Progenitor cell of endocrine pancreas (in vitro differentiated cells): ENCODE measurements at places on chromosomes 4 and X.
A peak's percentile ranks its signal among the peaks of the same experiment; 100 is the strongest.

DNA sequence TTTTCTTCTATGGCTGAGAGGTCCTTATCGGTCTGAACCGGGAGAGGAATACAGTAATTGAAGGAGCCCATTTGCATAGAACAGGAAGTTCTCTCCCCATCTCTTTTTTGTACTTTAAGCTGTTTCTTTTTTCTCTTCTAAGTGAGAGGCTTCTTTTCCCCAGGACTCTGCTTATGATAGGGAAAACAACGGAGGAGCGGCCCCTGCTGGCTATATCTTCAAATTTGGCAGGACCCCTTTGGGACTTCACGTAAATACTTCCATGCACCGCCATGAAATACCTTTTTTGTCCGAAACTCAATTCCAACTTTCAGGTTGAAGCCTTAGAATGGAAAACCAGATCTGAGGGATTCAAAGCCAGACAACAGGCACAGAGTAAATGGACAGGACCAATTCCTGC is 1153.0 kb upstream of the INTU start:
- no peak for DNase-seq

- no peak for DNase-seq
These were observed 330.2 kb downstream of the HS3ST1 start for GRCh38 chr4:11098461-11098860.

GRCh38 chr4:125728568-125728967 is 413.8 kb downstream of the FAT4 start:
- DNase-seq = no peak

- DNase-seq = no peak
These were observed 8.3 kb downstream of the EFNB1 start for GRCh38 chrX:68837119-68837518.

DNA sequence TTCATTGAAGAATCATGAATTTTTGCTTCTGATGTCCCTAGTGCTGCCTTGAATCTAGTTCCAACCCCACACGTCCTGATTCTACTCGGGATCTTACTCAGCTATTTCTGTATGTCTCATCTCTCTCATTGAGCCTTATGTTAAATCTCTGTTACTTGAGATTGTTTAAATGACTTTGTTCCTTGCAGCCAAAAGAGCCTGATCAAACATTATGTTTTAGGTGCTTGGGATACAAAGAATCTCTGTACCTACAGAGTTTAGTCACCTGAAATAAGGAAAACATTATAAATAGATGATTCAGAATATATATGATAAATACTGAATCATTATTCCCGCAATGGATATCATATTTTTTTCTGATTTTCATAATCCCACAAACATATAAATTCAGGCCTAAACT is 13.7 kb upstream of the ANKRD50 start:
- DNase-seq = no peak

GRCh38 chr4:162853788-162854187 is 312.9 kb downstream of the NAF1 start:
- DNase-seq = no peak

DNA sequence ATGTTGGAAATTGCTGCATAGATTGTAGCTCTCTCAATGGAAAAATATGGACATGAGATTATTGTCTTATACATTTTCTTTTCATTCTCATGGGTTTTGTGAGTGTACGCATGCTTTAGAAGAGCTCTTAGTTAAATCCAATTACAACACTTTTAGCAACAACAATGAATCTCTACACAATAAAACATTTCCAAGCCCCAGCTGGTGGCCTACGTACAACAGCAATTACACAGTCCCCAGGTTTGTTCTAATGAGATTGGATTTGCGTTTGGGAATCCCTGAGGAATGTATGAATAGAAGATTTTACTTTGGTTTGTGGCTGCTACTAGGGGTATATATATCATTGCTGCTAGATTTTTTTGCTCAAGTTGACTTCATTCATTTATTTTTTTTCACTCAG is 98.6 kb downstream of the FHDC1 start:
- DNase-seq = no peak

DNA sequence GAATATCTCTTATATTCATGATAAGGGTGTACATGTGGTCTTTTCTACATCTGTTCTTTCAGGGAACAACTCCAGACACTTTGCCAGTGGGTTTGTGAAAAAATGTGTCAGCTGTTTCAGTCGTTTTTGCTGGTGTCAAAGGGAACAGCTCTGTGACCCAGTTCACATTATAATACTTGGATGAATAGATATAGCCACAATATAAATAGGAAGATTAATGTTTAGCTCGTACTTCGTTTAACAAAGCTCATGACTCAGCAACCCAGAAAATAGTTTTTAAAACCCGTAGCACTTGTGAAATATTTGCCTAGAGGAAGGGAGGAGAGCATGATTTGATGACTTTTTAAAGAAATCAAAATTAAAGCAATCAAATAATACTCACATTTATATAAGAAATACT is 7.9 kb downstream of the LIAS start:
- no peak for DNase-seq

DNA sequence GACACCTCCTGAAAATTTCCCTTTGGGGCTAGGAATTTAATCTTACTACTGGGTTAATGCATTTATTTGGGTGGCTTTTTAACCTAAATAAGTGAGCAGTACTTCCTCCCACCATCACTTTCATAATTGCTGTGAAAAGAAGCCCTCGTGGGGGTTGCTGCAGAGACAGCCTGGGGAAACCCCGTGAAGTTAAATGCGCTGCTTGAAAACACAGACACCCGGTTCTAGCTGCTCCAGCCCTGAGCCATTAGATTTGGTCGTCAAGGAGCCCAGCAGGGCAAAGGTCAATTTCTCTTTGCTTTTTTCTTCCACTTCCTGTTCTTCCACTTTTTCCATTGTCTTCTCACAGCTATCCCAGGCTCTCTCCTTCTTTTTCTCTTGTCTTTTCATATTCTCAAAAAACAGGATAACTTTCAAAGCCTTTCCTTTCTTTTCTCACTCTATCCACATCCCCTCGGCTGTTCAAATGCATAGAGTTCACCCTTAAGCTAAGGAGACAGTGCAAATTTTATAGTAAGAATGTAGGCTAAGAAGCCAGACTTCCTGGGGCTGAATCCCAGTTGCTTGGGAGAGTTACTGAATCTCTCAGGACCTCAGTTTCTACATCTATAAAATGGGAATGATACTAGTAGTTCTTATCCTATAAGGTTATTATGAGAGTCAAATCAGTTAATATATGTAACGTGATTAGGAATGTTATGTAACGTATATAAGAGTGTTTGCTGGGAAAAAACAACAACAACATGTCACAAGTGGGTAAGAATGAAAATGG is 91.5 kb upstream of the ZNF827 start:
- no peak for DNase-seq

- no peak for DNase-seq
These were observed 374.3 kb downstream of the AFF2 start for GRCh38 chrX:148874636-148875246.

DNA sequence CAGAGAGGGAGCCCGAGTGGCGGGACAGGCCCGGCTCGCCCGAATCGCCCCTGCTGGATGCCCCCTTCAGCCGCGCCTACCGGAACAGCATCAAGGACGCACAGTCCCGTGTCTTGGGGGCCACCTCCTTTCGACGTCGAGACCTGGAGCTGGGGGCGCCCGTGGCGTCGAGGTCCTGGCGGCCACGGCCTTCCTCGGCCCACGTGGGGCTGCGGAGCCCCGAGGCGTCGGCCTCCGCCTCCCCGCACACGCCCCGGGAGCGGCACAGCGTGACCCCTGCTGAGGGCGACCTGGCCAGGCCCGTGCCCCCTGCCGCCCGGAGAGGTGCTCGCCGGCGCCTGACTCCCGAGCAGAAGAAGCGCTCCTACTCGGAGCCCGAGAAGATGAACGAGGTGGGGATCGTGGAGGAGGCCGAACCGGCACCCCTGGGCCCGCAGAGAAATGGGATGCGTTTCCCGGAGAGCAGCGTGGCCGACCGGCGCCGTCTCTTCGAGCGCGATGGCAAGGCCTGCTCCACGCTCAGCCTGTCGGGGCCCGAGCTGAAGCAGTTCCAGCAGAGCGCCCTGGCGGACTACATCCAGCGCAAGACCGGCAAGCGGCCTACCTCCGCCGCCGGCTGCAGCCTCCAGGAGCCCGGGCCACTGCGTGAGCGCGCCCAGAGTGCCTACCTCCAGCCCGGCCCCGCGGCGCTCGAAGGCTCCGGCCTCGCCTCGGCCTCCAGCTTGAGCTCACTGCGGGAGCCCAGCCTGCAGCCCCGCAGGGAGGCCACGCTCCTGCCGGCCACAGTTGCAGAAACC is 156.9 kb downstream of the SOWAHB start:
- no peak for DNase-seq

GRCh38 chr4:166482758-166483157 is 609.7 kb downstream of the TLL1 start:
- no peak for DNase-seq

GRCh38 chrX:51144828-51145442 is 187.7 kb upstream of the NUDT10 start:
- peak; percentile 21 for DNase-seq

GRCh38 chr4:187929024-187929423 is 66.5 kb upstream of the ZFP42 start:
- DNase-seq = no peak

- no peak for DNase-seq
These were observed 480.9 kb upstream of the IGFBP7 start for GRCh38 chr4:57591073-57591472.

DNA sequence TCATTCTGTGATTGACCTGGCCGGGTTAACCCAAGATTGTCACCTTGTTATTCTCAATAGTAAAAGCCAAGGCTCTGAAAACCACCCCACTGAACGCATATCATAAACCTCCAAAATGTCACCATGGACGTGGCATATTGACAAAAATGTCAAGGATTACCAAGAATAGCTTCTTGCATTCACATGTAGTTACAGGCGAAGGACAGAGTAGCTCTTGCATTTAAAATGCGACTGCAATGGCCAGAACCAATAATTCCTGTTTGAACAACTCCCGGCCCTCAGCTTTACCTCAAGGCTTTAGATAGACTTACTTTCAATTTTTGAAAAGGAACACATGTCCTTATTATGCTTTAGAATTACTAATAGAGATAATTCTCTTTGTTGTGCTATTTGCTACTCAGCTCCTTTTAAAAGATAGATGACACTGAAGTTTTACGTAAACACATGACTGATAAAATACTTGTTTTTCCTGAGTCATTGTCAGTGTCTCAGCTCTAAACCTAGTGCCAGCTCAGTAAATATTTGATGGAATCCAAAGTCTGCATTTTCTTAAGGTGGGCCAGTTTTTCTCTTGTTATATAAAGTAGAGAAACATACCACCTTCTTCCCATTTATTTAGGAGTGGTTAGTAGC is 66.3 kb downstream of the CLDN34 start:
- DNase-seq = no peak

DNA sequence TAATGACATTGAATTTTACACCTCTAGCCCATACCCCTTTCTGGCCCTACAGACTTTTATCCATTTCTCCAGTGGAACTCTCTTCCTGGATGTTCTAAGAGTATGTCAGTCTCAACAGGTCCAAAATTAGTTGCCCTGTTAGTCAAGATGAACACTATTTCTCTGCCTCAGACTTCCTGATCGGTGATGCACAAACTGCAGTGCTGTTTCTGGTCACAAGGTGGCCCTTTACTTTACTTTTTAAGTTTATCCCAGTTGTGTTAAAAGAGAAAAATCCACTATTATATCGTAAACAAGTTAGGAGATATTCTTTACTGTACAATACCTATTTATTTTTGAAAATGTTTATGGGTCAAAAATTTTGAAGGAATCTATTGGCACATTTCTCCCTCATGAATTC is 13.1 kb downstream of the TCEAL7 start:
- no peak for DNase-seq

DNA sequence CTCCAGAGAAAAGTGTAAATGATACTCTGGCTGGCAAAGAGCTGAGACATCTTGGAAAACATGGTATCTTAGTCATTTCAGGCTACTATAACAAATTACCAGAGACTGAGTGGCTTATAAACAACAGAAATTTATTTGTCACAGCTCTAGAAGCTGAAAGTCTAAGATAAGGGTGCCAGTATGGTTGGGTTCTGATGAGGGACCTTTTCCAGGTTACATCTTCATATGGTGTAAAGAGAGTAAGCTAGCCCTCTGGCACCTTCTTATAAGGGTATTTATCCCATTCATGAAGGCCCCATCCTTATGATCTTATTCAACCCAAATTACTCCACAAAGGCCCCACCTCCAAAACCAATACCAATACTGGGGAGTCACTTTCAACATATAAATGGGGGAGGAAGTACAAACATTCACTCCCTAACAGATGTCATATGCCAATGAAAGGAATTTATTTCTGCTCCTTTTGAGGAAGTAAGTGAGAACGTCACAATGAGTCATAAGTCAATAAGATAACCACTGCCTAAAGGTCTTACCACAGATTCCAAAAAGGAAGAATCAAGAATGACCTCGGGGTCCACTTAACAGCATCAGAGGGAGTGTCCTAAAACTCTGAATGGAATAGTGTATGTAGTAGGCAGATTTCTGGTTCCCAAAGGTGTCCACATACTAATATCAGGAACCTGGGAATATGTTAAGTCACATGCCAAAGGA is 246.6 kb downstream of the OPHN1 start:
- no peak for DNase-seq

DNA sequence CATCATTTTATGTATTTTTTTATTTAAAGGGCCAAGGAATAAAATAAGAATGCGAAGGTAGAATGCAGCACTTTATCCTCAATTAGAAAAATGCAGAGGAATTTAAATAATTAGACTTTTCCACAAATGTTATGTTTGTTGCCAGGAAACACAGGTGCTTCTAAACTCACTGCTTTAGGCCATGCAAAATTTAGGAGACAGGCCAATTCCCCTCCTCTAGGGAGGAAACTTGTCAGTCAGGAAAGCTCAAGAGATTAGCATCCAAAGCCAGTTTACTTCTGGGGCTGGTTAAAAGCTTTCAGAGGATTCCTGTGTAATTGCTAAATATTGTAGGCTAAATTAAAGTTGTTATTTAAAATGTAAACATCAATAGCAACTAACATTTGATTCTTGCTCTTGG is 124.5 kb downstream of the DMD start:
- DNase-seq = no peak

GRCh38 chr4:3207531-3208037 is 41.4 kb upstream of the MSANTD1 start:
- DNase-seq = no peak

DNA sequence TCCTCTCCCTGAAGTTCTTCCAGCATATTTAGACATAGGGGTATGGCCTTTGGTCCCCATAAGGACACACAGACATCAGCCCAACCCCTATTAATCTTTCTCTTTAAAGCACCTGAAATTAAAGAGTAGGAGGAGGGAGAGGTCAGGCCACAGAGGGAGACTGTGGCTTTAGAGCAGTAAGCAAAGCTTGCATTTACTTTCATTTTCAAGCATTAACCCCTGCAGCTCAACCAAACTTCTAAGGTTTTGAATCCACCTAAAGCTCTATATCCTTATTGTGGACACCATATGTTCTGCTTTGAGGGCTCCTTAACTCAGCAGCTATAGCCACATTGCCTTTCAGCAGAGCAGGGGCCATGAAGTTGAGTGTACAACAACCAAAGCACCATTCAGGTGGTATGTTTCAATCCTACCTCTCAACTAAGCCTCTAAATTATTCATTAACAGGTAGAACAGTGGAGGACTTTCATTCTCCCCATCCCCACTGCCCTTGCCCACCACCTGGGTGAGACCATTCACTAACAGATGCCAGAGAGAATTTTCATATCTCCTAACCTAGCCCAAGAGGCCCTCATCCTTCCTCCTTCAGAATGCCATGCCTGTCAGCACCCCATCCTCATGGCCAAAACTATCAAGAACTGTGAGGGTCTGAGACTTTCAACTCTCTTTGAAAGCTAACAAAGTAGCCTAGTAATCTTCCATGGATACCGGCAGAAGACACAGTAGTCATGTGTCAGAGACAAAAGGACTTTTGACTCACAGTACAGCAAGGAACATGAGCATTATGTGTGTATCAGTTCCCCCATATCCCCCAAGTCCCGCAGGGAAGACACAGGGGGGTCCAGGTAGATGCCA is 20.8 kb downstream of the LIN54 start:
- no peak for DNase-seq
